ENCODE measurements at places on chromosomes 12 and 14.
A peak's percentile ranks its signal among the peaks of the same experiment; 100 is the strongest.

DNA sequence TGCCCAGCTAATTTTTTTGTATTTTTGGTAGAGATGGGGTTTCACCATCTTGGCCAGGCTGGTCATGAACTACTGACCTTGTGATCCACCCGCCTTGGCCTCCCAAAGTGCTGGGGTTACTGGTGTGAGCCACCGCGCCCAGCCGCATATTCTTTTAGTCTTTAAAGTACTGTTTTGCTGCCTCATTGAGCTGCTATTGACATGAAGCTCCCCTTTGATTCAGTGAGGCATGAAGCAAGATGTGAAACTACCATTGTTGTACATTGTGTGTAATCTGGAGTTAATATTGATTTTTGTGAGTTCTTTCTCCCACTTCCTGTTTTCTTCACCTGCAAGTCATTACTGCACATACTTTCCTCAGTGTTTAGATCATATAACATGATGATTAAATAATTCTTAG, 80.8 kb downstream of the MNAT1 start:
- no peak for DNase-seq

GRCh38 chr14:67763158-67763822, 53.1 kb downstream of the ZFYVE26 start:
- no peak for DNase-seq

DNA sequence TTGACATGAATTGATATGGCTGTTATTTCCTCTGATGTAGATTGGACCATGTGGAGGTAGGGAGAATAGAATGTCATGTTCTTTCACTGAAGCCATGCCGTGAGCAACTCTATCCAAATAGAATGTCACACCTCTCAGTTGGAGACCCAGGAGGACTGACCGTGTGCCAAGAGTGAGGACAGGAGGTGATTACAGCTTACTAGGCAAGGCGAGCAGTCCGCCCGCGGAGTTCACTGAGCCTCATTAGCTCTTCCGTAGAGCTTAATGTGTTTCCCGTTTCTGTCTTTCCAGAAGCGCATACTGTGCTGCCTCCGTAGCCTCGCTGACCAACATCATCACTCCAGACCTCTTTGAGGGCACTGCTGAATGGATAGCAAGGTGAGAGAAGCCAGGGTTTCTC, 45.6 kb downstream of the FNTB start:
- DNase-seq = no peak

DNA sequence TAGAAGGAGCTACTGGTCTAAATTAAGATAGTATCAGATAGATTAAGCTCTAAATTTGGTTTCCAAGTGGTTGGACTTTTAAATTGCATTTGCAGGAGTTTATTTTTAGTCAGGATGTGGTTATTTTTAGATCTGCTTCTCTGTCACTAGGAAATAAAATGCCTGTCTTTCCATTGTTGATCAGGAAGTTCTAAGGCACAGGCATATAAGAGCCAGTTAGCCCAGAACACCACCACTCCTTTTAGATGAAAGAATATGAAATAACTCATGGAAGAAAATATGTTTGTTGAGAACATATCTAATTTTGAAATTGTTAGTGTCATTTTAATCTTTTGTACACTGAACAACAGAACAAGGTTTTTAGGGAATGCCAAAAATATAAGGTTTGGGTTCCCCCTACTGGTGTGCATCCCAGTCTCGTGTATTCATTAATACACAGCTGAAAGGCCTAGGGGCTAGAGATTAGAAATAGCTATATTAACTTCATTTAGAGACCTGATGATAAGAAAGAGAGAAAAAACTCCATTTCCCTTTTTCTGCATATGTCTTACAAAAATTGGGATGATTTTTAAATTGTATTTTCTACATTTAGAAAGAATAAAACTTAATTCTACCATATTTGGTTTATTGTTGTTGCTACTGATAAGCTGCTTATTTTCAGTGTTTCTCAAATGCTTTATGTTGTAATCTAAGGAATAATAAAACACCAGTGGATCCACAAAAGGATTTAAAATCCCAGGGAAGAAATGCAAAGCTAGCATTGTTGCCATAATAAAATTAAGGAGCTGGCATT, 67.2 kb downstream of the RIC8B start:
- DNase-seq = peak; percentile 61

DNA sequence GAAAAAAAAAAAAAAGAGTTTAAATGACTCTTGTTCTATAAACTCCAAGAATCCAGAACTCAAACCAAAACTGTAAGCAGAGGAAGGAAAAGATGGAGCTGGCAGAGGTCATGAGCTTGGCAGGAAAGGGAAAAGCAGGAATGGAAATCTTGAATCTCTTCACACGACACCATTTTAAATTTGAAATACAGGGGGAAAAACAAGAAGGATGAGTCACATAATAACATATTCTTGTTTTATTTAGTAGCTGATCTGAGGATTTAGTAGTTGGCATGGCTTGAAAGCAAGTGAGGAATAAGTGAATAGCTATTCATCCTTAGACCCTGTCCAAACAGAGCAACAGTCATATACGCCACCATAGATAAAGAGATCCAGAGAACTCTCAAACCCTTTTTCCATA, 35.0 kb downstream of the EPS8 start:
- peak; percentile 21 for DNase-seq

DNA sequence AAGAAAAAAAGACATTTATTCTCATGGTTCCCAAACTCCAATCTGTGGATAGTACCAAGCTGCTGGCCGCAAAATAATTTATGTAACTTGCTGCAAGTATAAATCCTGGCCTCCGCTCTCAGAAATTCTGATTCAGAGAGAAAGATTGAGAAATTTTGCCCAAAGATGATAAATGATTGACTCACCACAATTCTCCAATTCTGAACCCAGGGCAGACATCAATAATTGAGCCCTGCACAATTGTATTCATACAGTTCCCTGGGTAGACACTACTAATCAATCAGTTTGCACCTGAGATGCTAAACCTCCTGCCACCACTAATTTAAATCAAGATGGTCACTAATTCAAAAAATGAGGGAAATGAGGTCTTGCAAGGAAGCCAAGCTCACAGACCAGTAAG, 38.2 kb downstream of the TRPV4 start:
- DNase-seq = peak; percentile 56

GRCh38 chr12:31589904-31590641, 863 bp downstream of the DENND5B start:
- peak; percentile 75 for DNase-seq

DNA sequence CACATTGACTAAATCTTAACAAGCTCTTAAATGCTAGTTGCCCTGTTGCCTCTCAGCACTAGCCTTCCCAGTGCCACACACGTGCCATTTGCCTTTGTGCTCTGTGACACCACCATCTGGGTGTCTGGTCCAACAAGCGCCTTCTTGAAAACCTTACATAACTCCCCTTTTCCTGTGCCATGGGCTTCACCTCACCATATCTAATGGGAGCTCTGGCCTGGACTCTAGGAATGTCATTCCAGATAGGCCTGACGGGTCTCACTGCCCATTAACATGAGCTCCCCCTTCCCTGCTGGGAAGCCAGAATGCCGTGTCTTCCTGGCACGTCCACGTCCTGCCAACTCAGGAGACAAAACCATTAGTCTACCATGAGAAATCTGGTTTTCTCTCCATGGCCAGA, 24.4 kb downstream of the SSPN start:
- DNase-seq = no peak

GRCh38 chr12:111149299-111149698, 219.6 kb downstream of the PHETA1 start:
- no peak for DNase-seq

DNA sequence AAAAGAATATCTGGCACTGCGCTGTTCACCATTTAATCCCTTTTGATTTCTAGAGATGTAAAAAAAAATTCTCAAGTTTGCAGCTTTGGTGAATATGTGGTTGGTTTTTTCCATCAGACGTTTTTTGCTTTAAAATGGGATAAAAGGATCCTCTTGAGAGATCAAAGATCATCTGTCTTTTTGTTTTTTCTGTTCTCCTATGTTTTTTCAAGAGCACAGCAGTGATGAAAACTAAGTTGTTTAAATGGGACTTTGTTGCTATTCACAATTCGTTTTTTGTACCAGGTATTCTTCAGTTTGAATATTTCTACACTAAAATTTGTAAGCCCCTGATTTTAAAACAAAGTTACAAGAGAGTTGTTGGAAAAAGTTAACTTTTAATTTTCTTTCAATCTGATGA, 29.7 kb upstream of the REP15 start:
- no peak for DNase-seq

DNA sequence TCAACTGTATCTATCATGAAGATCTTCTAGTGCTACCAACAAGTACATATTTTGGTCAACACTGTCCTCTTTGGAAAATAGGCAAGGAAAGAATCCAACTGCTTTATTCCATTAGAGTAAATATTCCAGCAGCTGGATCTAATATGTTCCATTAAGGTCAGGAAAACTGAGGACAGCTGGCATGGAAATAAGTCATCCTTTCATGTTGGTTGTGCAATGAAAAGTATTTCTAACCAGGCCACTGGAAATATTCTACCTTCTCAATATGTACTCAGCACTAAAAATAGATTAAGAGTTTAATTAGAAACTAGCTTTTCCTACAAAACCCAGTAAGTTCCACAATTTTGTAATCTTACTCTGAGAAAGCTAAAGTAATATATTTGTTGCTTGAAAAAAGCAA, 19.6 kb downstream of the HIGD1C start:
- DNase-seq = peak; percentile 65

DNA sequence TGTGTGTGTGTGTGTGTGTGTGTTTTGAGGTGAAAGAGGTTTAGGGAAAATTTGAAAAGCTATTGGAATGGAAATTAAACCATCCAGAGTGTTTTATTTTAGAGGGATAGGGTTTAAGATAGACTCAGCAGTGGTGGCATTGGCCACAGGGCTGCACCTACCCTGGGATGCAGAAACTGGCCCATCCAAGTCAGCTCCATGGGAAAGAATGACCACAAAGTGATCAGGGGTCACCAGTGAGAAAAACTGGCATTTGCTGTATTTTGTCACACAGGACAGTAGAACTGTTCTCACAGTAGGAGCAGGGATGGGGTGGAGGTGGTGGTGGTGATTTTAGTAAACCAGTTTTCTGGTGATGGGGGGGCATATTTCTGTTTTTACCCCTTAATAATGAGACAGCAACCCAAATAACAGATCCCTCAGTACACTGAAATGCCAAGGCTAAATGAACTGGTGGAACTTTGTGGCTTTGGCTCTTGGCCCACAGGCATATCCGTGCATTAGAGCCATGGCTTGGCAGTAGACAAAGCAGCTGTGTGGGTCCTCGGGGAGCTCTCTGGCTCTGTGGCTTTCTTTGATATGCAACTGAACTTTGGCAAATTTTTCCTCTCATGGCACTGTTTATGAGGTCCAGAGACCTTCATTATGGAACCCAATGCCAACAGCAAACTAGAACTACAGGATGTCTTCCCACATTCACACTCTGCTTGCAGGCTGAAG, 348.3 kb downstream of the ZFP36L1 start:
- peak; percentile 42 for DNase-seq

- DNase-seq = peak; percentile 68
Measured at GRCh38 chr12:88579601-88580050, 645 bp downstream of the KITLG start.

DNA sequence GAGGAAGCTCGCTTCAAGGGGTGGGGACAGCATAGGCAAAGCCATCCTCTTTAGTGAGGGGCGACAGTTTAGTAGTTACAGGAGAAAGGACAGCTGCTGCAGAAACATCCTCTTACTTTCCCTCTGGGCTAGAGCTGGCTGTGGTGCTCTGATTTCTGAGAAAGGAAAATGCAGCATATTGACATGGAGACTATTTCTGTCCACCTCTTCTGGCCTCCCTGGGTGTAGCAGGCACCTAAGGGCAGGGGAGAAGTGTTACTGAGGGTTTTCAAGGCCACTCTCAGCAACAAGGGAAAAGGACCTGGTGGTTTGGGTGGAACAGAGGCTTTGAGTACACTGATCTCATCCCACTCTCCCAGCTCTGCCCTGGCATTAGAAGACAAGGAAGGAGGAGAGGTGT, 40.0 kb upstream of the CTDSP2 start:
- DNase-seq = no peak

DNA sequence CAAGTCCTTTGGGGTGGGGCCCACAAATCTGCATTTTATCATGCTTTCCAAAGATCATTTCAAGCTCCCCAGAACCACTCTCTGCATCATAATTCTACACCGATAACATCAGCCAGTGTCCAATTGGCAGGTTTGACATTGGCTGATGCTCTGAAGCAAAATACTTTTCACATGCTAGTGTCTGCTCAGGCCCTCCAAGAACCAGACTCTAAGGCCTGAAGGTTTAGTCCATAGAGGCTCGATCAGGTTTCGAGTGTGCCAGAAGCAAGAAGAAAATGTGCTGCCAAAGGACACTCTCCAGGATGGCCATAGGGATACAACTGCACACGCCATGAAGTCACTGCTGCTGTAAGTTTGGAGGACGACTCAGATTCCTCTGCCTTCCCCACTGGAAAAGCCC, 280.3 kb downstream of the KSR2 start:
- no peak for DNase-seq

- DNase-seq = no peak
Measured at GRCh38 chr12:91178781-91179180, 3.8 kb downstream of the DCN start.

DNA sequence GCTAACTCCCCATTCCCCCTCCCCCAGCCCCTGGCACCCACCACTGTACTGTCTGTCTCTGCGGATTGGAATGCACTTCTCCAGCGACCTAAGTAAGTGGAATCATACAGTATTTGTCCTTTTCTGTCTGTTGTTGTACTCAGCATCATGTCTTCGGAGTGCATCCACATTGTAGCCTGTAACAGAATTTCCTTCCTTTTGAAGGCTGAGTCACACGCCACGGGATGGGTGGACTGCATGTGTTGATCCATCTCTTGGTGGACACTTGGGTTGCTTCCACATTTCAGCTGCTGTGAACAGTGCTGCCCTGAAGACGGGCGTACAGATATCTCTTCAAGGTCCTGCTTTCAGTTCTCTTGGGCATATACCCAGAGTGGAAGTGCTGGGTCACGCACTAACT, 34.4 kb downstream of the DDX51 start:
- DNase-seq = no peak

GRCh38 chr14:59187802-59188460, 536 bp upstream of the DAAM1 start:
- peak; percentile 18 for DNase-seq

- DNase-seq = no peak
Measured at GRCh38 chr14:72553656-72554055, 340.2 kb downstream of the DPF3 start.
